NCI-H510A treated with DMSO at 0.1 percent for 48 hours (cell line): ENCODE measurements at places on chromosomes 6 and 20.
A peak's percentile ranks its signal among the peaks of the same experiment; 100 is the strongest.

GRCh38 chr6:107787589-107787960 is 36.5 kb downstream of the SCML4 start:
- DNase-seq = no peak

DNA sequence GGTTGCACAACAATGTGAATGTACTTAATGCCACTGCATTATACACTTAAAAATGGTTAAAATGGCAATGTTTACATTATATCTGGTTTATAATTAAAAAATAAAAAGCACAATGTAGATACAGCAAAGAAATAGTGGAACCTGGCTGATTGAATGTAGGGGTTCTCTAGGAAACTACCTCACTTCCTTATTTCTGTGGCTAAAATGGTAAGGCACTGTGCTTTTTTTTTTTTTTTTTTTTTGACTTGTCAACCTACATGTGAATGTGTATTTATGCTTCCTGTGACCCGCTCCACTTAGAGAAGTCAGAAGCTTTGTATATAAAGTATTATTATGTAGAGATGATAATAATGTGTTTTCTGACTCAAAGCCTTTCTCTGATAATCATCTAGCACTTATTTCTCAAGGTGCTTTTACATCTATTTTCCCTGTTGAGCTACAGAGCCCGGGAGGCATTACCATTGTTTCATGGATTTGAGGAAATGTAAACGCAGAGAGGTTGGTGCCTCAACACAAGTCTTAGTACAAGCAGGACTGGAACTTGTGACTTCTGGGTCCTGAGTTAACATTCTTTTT is 55.0 kb downstream of the SOX4 start:
- DNase-seq = no peak

GRCh38 chr6:94478133-94479005 is 1059.0 kb upstream of the EPHA7 start:
- DNase-seq = peak; percentile 26

- DNase-seq = no peak
Measured at GRCh38 chr20:15889061-15889460, 684.2 kb downstream of the KIF16B start.

GRCh38 chr6:3517350-3517749 is 60.5 kb upstream of the SLC22A23 start:
- no peak for DNase-seq

DNA sequence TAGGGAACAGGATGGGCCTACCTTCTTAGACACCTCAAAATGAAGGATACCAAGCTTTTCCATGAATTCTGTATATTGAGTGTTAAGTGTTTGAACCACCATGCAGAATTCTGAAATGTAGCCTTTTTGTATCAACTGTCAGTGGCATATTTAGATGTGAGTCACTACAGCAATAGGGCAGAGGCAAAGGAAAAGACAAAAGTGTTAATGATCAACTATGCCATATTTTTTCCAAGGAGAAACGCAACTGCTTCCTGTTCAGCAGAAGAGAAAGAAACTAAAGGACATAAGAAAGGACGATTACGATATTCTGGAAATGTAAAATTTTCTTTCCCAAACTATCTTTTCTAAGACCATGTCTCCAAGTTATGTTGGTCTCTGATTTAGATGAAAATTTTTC is 104.6 kb upstream of the RSPO3 start:
- no peak for DNase-seq

- DNase-seq = no peak
Measured at GRCh38 chr6:112665815-112666214, 318.7 kb downstream of the RFPL4B start.

DNA sequence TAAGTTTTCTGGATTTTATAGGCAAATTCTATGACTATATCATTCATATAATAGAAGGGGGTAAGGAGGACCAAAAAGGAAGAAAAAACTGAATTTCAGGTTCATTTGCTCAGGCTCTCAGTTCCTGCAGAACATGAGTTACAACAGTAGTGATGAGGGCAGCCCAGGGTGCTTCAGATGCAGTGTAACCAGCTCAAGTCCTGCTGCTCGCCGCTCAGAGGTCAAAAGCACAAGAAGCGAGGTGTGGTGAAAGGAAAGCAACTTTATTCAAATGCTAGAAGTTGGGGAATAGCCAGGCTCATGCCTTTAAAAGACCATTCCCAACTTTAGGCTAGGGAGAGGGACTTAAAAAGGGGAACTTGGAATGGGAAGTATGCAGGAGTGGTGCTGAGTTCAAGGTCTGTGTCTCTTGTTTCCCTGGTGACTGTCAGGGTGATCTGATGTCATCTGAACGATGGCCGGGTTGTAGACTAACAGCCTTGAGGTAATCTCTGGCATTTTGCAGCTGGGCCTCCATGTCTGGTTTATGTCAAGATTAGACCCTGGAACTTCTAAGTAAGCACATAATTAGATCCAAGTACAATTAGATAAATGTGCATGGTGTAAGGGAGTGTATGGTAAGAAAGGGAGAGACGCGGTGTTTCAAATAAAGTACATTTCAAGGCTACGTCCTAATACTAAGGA is 14.5 kb upstream of the SEC63 start:
- no peak for DNase-seq
